ENCODE measurements at places on chromosomes 16 and 17. TPM values are rescaled to one million over a fixed set of nuclear protein-coding genes. Genes with fewer than 3 reads are reported as not detected.

ACBD4 gene
- polyA plus RNA-seq: 16.6 TPM

- H3K27me3 ChIP-seq: no peaks in the 10 kb centered on the region
- H3K4me1 ChIP-seq: peaks cover 4% of the 10 kb centered on the region
- peaks cover 2% of the 10 kb centered on the region for H3K36me3 ChIP-seq
Observed at GRCh38 chr16:19559242-19559910, 3.9 kb downstream of the VPS35L start.

DNA sequence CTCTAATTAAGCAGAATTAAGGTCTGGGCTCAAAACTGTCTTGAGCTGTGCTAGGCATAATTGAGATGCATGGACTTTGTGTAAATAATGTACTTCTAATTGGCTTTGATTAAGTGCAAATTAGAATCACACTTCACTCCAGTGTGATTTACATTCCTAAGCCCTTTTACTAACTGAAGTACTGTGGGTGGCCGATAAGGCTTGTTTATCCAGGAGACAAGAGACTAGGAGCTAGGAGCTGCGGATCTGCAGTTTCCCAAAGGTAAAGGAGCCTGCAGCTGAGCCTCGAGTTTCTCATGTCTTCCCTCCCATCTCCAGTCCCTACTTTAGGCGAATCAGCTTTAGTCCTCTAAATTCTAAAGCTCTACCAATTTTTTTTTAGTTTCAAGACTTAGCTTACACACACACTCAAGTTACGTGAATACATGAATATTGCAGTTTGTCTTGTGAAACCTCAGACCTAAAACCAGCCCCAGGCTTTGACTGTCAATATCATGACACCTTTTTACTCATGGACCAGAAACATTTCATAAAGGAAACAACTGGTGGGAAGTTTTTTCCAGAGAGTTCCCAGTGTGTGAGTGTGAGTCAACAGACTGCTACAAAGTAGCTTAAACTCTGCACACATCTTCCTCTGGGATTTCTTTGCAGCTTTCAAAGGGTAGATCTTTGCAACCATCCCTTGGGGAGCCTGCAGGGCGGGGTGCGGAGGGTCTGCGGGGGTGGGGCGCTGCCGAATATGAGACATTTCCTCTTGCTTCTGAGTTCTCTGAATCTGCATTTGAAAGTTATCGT lies 113.9 kb upstream of the TBX2 start:
- H3K4me1 ChIP-seq: no peaks in the 10 kb centered on the region
- no peak for DNase-seq
- no peak overlapping the region for H3K27ac ChIP-seq
- peaks cover 3% of the 10 kb centered on the region for H3K27me3 ChIP-seq
- H3K4me3 ChIP-seq: no peak overlapping the region

TBC1D3I gene
- polyA plus RNA-seq: 0.37 TPM

GRCh38 chr16:1221628-1222552 lies 3.2 kb downstream of the TPSG1 start:
- H3K27ac ChIP-seq: no peak overlapping the region
- peaks cover 14% of the 10 kb centered on the region for H3K4me1 ChIP-seq
- no peak overlapping the region for H3K4me3 ChIP-seq
- no peak for DNase-seq

DNA sequence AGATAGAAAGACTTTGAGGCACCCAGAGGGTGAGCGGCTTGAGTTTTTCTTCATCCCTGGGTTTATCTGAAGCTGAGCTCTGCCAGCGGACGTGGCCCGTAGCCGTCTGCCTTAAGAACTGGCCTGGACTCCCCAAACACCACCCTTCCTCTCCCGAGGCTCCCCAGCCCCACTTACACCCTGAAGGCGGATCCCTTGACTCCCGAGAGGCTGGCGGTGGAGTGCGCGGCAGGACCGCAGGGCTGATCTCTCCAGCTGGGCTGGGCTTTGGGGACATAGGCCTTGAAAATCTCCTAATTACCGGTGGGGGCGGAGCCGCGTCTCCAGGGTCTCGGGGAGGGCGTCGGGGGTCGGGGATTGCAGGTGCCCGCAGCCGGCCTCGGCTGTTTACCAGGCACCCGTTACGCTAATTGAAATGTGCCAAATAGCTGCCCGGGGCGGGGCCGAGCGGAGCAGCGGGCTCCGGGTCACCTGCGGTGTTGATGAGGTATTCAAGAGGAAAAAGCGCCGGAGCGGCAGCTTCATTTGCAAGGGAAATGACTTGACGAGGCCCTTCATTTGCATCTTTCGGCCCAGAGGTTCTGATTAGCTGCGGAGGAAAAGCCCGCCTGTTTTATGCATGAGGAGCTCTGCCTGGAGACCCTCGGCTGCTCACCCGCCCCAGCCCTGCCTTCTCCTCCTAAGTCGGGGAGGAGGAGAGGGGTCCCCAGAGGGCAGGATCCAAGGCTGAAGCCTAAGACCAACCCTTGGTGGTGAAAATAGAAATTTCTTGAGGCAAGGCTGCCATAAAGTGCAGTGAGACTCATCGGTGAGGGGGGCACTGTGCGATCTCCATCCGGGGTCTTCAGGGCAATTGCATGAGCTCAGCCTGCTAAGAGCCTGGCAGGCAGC lies 100.7 kb downstream of the MGAT5B start:
- H3K4me1 ChIP-seq: peaks cover 6% of the 10 kb centered on the region
- H3K4me3 ChIP-seq: peak overlapping the region; percentile 18
- peak overlapping the region; percentile 26 for H3K27ac ChIP-seq
- no peaks in the 10 kb centered on the region for H3K36me3 ChIP-seq
- H3K27me3 ChIP-seq: peaks cover 54% of the 10 kb centered on the region

ARHGAP23 gene
- 23.6 TPM for polyA plus RNA-seq

GRCh38 chr16:47204736-47205504 lies 61.2 kb upstream of the NETO2 start:
- no peaks in the 10 kb centered on the region for H3K36me3 ChIP-seq
- H3K4me1 ChIP-seq: no peaks in the 10 kb centered on the region
- H3K27me3 ChIP-seq: no peaks in the 10 kb centered on the region
- DNase-seq: no peak
- no peak overlapping the region for H3K27ac ChIP-seq

GRCh38 chr16:27572711-27573110 lies 22.8 kb downstream of the KATNIP start:
- no peaks in the 10 kb centered on the region for H3K27me3 ChIP-seq
- H3K36me3 ChIP-seq: peaks cover 13% of the 10 kb centered on the region
- H3K4me3 ChIP-seq: no peak overlapping the region
- DNase-seq: no peak

- no peak overlapping the region for H3K27ac ChIP-seq
- no peaks in the 10 kb centered on the region for H3K4me1 ChIP-seq
- no peak for DNase-seq
Observed at GRCh38 chr16:27287051-27287811, 18.7 kb upstream of the NSMCE1 start.

MT1M gene
- polyA plus RNA-seq: 2.5 TPM

FBXO31 gene
- polyA plus RNA-seq: 18.3 TPM

- H3K27me3 ChIP-seq: no peaks in the 10 kb centered on the region
- peaks cover 19% of the 10 kb centered on the region for H3K4me1 ChIP-seq
- H3K27ac ChIP-seq: peak overlapping the region; percentile 99
- H3K4me3 ChIP-seq: peak overlapping the region; percentile 100
- H3K36me3 ChIP-seq: peaks cover 16% of the 10 kb centered on the region
- no peak for DNase-seq
Observed at GRCh38 chr16:28492511-28492910, 637 bp upstream of the CLN3 start.

GRCh38 chr17:12800855-12801365 lies 11.6 kb downstream of the ARHGAP44 start:
- H3K27ac ChIP-seq: no peak overlapping the region
- DNase-seq: no peak
- H3K36me3 ChIP-seq: no peaks in the 10 kb centered on the region
- no peak overlapping the region for H3K4me3 ChIP-seq
- no peaks in the 10 kb centered on the region for H3K27me3 ChIP-seq

DNA sequence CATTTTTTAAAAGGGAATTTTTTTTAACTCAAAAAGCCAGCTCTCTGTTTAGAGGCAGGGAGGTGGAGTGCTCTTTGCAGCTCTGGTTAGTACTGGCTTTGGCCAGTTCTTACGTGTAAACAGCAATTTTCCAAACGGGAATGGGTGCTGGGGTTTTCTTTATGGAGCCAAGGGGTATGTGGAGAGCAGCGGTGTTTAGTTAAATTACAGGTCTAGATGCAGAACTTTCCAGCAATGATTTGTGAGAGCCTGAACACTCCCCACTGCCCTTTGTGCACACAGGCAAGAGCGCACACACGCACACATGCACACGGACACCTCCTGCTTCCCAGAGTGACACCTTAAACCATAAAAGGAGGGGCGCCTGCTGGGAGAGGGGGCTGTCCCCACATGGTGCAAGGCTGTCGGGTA lies 140.2 kb downstream of the MSI2 start:
- peaks cover 4% of the 10 kb centered on the region for H3K4me1 ChIP-seq
- H3K4me3 ChIP-seq: no peak overlapping the region
- H3K27ac ChIP-seq: no peak overlapping the region
- peaks cover 2% of the 10 kb centered on the region for H3K36me3 ChIP-seq
- no peaks in the 10 kb centered on the region for H3K27me3 ChIP-seq
- DNase-seq: no peak

MYH8 gene
- 2.1 TPM for polyA plus RNA-seq

NEUROD2 gene
- 0.01 TPM for polyA plus RNA-seq

Data from large intestine (tissue), 12 donors.